ENCODE measurements at places on chromosomes 11 and 22. TPM values are rescaled to one million over a fixed set of nuclear protein-coding genes. Genes with fewer than 3 reads are reported as not detected.

DNA sequence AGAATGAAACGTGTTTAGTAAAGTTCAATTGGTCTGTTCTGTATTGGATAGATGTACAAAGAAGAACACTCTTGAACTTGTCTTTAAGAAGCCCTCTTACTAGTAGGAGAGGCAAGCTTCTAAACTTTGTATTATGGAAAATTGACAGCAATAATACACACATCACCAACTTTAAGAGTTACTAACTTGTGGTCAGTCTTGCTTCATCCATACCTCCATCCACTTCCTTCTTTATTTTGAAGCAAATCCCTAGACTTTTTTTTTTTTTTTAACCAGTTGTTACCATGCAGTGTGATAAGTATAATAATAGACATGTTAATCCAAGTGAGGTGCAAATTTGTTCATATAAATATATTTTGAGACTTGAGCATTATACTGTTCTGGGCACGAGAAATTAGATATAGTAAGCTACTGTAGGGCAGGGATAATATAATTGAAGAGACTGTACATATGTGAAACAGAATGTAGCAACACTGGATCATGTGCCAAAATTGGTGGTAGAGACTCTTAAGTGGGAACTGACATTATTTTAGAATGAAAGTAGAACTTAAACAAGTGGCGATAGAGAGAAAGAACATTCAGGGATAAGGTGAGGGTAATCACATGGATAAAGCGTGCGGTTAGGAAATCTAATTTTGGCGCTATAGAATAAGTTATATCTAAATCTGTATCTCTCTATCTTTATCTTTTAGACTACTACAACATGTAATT is 6.5 kb downstream of the FAR1 start:
- no peak overlapping the region for H3K27ac ChIP-seq
- no peaks in the 10 kb centered on the region for H3K36me3 ChIP-seq
- no peaks in the 10 kb centered on the region for H3K27me3 ChIP-seq
- DNase-seq: no peak

The ISX gene
- not detected for total RNA-seq

GRCh38 chr11:132681971-132682370 is 850.3 kb downstream of the OPCML start:
- no peaks in the 10 kb centered on the region for H3K4me1 ChIP-seq
- no peak for DNase-seq
- no peak overlapping the region for H3K4me3 ChIP-seq
- H3K27me3 ChIP-seq: no peaks in the 10 kb centered on the region
- no peak overlapping the region for H3K27ac ChIP-seq

DNA sequence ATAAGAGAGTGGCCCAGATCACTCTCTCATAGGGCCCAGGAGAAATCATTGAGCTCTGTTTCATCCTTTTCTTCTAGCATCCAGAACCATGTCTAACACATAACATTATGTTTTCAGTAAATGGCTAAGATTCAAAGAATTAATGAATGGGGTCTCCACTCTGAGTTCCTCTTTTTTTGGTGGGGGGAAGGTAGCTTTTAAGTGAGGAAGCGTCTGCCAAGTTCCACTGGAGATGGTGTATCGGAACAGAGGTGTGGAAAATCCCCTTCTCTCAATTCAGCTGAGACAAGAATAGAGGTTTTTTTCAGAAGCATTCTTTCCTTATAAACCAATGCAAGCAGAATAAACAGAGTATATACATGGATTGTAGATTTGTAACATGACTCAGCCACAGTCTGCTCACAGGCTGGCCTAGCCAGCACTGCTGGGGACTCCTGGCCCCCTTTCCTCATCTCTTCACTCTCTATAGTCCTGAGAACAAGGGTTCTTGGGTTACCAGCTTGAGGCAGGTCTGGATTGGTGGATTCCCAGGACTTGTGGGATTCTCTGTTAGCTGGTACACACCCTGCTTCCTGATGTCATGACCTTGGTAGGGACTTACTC is 97.2 kb downstream of the TRAF6 start:
- no peaks in the 10 kb centered on the region for H3K36me3 ChIP-seq
- no peak for DNase-seq
- no peaks in the 10 kb centered on the region for H3K27me3 ChIP-seq
- H3K4me3 ChIP-seq: no peak overlapping the region
- no peaks in the 10 kb centered on the region for H3K4me1 ChIP-seq

DNA sequence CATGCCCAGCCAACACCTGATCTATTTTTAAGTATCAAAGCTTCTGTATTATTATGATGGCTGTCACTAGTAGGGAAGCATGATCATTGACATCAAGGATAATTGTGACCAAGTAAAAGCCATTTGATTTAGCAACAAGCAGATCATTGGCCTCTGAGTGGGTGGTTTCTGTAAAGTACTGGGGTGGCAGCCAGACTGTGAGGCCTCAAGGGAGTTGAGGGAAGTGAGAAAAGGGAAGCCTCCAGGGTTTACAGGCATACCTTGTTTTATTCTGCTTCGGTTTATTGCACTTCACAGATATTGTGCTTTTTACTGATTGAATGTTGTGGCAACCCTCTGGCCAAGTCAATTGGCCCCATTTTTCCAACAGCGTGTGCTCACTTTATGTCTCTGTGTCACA is 60.1 kb downstream of the PRR5L start:
- no peak overlapping the region for H3K27ac ChIP-seq
- H3K27me3 ChIP-seq: no peaks in the 10 kb centered on the region
- H3K36me3 ChIP-seq: no peaks in the 10 kb centered on the region
- no peak for DNase-seq

- no peaks in the 10 kb centered on the region for H3K36me3 ChIP-seq
- no peak overlapping the region for H3K4me3 ChIP-seq
- peaks cover 2% of the 10 kb centered on the region for H3K4me1 ChIP-seq
Measured at GRCh38 chr11:128619540-128620308, 32.4 kb upstream of the ETS1 start.

DNA sequence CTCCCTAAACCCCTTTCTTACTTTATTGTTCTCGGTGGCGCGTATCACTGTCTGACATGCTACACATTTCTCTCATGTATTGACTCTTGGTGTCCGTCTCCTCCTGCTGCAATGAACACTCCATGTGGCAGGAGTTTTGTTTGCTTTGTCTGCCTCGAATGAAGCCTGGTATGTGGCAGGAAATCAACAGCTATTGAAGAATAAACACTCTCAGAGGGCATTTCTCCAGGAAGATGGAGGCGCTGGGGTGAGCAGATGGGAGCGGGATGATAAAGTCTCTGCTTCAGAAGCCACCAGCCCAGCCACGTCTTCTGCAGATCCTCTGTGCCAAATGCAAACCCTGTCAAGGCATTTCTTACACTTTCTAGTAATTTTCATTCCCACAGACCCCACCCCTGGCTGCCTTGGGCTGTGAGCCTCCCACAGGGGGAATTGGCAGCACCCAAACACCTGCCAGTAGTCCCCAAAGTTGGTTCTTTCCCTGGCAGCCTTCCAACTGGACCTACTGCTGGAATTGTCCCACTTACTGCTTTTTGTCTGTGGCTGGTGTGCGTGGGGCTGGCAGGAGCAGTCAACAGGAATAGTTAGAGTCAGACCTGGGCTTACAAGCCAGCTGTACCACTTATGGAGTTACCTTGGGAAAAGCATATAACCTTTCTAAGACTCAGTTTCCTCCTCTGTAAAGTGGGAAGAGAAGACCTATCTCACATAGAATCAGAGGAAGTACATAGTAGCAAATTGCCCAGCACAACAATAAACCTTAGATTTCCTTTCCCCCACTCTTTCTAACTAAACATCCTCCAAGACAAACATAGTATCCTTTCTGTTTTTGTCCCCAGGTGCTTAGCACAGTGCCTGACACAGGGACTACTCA is 13.3 kb upstream of the IL10RA start:
- H3K27ac ChIP-seq: no peak overlapping the region
- peak; percentile 65 for DNase-seq
- no peak overlapping the region for H3K4me3 ChIP-seq
- H3K4me1 ChIP-seq: no peaks in the 10 kb centered on the region
- no peaks in the 10 kb centered on the region for H3K27me3 ChIP-seq

The PANX3 gene
- total RNA-seq: not detected

DNA sequence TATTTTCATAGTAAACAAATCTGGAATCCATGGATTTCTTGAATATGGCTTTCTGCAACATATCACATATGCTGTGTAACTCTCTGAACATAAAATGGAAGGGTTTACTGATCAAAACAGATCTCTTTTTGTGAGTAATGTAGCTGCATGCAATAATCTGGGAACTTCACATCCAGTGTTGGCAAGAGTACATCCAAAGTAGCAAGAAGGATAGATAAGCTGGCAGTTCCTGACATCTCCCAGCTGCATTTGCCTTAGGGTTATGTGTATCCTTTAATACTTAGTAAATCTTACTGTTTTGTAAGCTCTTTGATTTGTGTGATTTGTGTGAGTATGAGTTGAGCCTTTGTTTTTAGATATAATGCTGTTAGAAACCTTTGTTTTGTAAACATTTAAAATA is 280.4 kb upstream of the CNTN5 start:
- H3K27ac ChIP-seq: no peak overlapping the region
- no peak overlapping the region for H3K4me3 ChIP-seq
- H3K4me1 ChIP-seq: no peaks in the 10 kb centered on the region
- H3K27me3 ChIP-seq: no peaks in the 10 kb centered on the region
- DNase-seq: no peak

The MS4A15 gene
- total RNA-seq: not detected

The MICALL1 gene
- 30.9 TPM for total RNA-seq

DNA sequence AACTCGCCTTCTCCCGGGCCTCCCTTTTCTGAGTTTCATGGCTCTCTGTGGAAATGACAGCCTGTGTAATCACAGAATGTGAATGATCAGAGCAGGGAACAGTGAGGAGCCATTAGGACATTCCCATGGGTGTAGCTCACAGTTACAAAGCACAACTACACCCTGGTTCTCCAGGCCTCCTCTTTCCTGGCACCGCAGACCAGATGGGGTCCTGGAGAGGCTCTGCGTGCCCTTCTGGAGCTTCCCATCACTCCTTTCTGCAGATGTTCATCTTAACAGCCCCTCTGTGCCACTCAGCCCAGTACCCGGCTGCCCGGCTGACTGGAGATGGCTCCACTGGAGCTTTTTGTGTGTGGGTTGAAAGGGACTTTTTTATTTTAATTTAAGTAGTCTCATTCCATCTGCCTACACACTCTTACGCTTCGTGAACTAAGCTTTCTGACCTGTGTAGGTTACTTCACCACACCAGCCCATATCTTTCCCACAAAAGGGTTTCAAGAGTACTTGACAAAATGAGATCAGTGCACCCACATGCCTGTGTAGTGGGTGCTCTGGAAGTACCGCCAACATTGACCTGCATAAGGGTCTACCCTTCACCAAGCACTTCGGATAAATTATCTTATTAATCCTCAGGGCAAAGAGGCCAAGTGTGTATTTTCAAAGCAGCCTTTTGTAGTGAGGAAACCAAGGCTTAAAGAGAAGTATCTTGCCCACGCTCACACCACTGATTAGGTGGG is 29.8 kb downstream of the SREBF2 start:
- peaks cover 4% of the 10 kb centered on the region for H3K36me3 ChIP-seq
- H3K4me3 ChIP-seq: no peak overlapping the region
- H3K4me1 ChIP-seq: peaks cover 12% of the 10 kb centered on the region
- peak overlapping the region; percentile 60 for H3K27ac ChIP-seq

GRCh38 chr11:85884581-85885021 is 29.4 kb downstream of the CCDC83 start:
- H3K4me1 ChIP-seq: peaks cover 3% of the 10 kb centered on the region
- no peaks in the 10 kb centered on the region for H3K36me3 ChIP-seq

DNA sequence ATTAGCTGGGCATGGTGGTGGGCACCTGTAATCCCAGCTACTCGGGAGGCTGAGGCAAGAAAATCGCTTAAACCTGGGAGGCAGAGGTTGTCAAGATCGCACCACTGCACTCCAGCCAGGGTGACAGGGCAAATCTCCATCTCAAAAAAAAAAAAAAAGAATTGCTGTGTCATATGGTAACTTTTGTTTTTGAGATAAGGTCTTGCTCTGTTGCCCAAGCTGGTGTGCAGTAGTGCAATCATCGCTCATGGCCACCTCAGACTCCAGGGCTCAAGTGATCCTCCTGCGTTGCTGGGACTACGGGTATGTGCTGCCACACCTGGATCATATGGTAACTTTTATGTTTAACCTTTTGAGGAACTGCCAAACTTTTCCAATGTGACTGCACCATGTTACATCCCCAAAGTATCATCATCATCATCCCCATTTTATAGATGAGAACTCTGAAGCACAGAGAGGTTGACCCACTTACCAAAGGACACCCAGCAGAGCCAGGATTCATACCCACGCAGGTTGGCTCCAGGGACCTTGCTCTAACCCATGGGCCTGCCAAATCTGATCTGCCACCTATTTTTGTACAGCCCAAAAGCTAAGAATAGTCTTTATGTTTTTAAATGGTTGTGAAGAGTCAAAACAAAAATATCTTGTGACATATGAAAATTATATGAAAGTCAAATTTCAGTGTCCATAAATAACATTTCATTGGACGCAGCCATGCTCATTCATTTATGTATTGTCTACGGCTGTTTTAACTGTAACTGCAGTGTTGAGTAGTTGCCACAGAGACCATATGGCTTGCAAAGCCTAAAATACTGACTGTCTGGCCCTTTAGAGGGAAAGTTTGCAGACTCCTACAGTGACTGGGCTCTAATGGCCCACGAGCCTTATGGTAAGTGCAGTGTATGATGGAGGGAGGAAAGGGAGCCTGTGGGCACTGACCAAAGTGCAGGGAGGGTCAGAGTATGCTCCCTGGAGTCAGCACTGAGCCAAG is 45.3 kb downstream of the GDPD5 start:
- H3K27me3 ChIP-seq: no peaks in the 10 kb centered on the region
- peaks cover 9% of the 10 kb centered on the region for H3K4me1 ChIP-seq
- H3K27ac ChIP-seq: no peak overlapping the region
- DNase-seq: no peak
- H3K4me3 ChIP-seq: no peak overlapping the region

DNA sequence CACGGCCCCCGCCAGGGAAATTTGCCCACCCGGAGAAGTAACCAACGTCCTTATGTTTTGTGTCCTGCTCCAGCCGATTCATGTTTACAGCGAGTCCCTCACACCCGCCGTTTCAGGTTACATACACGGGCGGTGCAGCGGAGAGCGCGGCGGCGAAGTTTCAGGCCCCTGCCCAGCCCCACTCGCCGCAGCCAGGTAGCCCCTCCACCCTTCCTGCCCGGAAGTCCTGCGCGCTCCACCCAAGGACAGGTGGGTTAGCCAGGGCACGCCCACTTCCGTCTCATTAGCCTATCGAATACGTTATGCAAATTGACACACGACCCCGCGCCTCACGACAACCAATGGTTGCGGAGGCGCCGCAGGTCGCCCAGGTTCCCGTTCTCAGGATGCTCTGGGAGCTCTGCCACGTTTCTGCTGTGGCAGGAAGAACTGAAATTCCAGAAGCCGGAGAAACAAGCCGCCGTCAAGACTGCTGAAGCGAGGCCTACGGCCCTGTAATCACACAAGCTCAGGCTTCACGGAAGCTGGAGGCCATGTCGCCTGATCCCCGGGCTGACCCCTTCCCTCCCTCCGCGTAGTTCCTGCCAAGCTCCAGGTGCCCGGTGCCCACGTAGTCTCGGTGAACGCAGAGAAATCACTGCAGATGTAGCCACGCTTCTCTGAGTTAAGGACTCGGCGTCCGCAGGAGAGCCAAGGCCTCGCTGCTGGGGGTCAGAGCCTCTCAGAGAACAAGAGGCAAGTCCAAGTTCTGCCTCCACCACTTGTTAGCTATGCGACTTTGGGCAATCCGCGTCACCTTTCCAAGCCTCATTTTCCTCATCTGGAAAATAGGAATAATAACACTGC is 22.4 kb upstream of the MYH9 start:
- no peaks in the 10 kb centered on the region for H3K36me3 ChIP-seq
- peaks cover 9% of the 10 kb centered on the region for H3K4me1 ChIP-seq
- peak overlapping the region; percentile 62 for H3K4me3 ChIP-seq
- peak; percentile 99 for DNase-seq
- H3K27ac ChIP-seq: peak overlapping the region; percentile 93

The SOX6 gene
- total RNA-seq: 47.3 TPM
